ENCODE measurements at places on chromosomes 4 and X.

- peak; percentile 47 for DNase-seq
These were observed 252.3 kb upstream of the ZIC3 start for GRCh38 chrX:137313627-137314026.

DNA sequence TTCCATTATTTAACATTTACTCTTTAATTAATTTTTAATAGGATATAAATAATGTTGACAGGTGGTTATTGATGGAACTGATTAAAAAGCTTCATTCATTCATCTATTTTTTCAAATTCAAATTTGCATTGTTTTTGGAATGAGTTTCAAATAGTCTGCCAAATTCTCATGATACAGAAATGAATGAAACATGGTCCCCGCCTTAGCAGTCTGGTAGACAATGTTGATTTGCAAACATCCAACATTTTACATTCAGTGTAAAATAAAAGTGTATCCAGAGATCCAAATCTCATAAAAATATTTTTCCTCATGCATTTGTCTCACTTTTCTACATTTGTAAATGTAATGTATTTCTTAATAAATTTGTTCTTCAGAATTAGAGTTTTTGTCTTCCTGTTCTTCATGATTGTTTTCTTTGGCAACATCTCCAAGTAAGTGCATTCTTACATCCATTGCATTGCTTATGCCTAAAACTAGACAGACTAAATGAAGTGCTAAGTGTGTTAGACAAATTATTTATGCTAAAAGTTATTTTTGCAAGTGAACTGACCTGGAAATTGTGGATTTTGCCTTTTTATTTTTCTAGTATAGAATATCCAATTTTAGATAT, 142.3 kb downstream of the PCDH18 start:
- DNase-seq, result no peak

- peak; percentile 19 for DNase-seq
These were observed 21.8 kb upstream of the P2RY10 start for GRCh38 chrX:78923198-78924015.

DNA sequence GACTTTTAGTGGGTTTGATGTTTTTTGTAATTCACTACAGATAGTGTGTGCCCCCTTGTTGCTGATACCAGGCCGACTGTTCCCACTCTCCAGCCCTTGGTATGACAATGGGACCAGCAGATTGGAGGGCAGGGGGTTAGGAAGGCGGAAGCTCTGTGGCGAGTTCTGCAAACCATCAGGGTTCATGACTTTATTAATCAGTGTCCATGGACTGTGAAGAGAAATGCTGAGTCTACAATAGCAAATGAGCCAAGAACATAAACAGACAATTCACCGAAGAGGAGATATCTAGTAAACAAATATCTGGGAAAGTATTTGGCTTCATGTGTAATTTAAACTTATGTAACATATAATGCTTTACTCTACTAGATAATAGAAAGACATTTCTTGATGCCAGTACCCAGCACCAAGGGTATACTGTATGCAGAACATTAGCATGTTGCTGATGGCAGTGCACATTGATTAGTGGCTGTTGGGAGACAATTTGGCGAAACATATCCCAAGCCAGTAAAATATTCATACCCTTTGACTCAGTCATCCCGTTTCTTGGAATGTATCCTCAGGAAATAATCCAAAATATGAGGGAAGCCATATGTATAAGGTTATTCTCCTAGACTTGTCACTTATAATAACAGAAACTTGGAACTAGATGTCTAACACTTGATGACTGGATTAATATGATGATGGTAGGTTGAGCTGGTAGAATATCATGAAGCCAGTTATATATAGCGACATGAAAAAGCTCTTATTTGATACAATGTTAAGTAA, 169.4 kb downstream of the PTTG2 start:
- no peak for DNase-seq

GRCh38 chr4:54144199-54144598, 44.2 kb downstream of the GSX2 start:
- no peak for DNase-seq

- DNase-seq, result no peak
These were observed 78.6 kb upstream of the ADRA2C start for GRCh38 chr4:3687538-3687937.

GRCh38 chrX:111264385-111264784, 5.9 kb downstream of the CAPN6 start:
- no peak for DNase-seq

DNA sequence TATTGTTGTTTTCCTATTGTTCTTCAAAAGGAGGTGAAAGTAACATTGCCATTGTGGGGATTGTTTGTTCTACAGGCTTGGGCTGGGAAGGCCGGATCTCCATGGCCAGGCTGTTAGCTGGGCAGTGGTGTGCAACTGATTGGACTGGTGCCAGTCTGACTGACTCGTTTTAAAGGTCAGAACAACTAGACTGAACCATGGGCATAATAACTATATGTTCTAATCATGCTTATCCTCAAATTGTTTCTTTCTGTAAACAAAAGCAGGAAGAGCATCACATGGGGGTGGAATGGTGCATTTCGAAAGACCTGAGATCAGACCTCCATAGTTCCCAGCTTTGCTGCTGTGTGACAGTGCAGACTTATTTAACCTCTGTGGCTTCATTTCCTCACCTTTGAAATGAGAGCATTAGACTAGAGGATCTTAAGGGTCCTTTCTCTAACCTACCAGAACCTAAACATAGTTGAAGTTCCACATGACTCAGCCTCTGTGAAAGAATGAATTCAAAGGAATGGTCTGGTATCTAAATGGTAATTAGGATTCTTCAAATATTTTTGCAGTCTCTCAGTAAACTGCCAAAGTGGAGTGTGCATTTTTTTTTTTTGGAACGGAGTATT, 66.7 kb upstream of the PGRMC2 start:
- no peak for DNase-seq

- DNase-seq, result no peak
These were observed 6.6 kb downstream of the ANKRD17 start for GRCh38 chr4:73252001-73252400.

DNA sequence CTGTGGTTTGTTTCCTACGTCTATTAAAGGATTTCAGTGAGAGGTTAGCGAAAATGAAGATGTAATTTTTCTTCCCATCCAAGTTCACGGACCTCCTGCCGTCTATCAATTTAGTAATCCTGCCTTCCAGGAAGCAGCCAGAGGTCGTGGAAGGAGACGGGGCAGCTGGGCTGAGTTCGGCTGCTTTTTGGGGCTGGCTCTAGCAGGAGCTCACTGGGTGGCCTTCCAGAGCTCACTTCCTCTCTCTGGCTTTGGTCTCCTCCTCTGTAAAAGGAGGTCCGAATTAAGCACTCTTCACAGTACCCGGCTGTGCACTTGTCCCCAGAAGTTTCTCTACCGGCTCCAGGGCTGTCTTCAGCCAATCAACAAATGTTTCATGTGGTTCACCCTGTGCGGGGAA, 295.4 kb downstream of the BCOR start:
- DNase-seq, result no peak

- DNase-seq, result no peak
These were observed 9.7 kb upstream of the IQCM start for GRCh38 chr4:149825336-149825735.

DNA sequence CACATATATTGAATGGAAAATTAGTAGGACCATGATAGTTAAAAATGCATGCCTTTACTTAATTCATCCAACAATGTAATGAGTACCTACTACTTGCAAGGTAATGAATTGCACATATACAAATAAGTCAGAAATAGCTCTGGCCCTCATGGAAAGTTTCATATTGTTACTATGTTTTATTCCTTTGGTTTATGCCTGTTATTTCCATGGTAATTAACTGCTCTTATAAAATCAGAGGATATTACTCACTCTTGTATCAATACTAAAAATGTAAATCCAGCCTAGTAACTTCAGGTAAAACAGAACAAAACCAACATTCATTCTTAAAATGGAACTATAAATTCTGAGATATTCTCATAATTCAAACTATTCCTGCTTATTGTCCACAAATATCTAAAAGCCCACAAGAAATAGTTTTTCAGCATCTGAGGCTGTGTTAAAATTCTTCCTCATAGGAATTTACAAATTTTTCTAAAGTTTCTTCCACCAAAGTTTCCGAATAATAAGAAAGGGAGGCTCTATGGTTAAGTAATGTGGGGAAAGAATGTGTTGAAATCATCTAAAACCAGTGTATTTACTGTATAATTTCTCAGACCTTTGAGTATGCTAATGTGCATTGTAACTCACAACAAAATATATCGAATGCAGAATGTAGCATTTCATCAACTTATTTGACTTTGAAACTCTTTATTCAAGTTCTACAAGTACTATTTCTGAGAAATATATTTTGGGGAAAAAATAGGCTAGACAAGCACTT, 444.2 kb downstream of the PDGFC start:
- DNase-seq, result no peak

GRCh38 chr4:73883306-73883705, 14.1 kb downstream of the CXCL1 start:
- DNase-seq, result no peak

GRCh38 chr4:106194801-106195200, 121.2 kb downstream of the TBCK start:
- no peak for DNase-seq

GRCh38 chr4:76607266-76607799, 172.3 kb downstream of the SHROOM3 start:
- DNase-seq, result no peak

GRCh38 chr4:20288047-20288650, 36.4 kb downstream of the SLIT2 start:
- DNase-seq, result no peak

GRCh38 chrX:37380924-37381323, 31.8 kb downstream of the PRRG1 start:
- DNase-seq, result no peak

- no peak for DNase-seq
These were observed 19.0 kb upstream of the SLC2A9 start for GRCh38 chr4:10040049-10040892.

GRCh38 chrX:135923353-135923752, 29.8 kb downstream of the SAGE1 start:
- DNase-seq, result no peak

DNA sequence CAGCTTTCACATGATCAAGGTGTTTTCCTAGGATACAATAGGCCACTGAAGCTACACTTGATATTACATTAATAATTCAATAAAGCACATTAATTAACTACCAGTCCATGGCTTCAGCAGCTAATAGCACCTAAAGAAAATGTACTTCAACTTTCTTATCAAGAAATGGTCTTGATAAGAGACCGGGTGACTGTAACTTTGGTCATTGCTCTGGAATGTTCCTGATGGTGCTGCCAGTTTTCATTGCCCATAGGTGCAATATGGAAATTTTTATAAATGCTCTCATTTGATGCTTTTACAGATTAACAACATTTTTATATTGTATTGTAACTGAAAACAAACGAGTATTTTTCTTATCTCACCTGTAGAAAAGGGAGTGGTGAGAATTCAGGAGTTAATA, 165.4 kb downstream of the SHROOM3 start:
- DNase-seq, result no peak

DNA sequence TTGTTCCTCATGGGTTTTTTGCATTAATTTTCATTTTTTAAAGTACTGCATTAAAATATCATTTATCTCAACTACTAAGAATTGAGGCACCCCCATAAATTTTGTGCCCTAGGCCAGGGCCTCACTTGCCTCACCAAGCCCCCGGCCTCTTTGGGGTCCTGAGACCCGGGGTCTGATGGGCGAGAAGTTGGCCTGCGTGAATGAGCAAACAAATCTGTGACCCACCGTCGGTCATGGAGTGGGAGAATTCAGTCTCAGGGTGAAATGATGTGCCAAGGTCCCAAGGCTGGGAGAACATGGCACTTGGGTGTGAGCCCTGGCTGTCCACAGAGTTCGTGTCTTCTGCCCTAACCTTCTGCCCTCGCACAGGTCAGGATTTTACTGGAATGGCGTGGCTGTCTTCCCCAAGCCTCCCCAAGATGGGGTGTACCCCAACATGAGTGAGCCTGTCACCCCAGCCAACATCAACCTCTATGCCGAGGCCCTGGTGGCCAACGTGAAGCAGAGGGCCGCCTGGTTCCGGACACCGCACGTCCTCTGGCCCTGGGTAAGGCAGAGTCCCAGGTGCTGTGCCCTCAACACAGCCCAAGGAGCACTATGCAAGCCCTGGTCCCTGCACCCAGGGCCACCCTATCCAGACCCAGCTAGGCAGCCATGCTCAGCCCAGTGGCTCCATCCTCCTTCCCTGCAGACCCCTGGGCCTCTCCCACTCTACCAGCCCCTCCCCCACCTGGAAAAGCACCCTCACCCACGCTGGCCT, 18.0 kb downstream of the MAN2B2 start:
- no peak for DNase-seq

DNA sequence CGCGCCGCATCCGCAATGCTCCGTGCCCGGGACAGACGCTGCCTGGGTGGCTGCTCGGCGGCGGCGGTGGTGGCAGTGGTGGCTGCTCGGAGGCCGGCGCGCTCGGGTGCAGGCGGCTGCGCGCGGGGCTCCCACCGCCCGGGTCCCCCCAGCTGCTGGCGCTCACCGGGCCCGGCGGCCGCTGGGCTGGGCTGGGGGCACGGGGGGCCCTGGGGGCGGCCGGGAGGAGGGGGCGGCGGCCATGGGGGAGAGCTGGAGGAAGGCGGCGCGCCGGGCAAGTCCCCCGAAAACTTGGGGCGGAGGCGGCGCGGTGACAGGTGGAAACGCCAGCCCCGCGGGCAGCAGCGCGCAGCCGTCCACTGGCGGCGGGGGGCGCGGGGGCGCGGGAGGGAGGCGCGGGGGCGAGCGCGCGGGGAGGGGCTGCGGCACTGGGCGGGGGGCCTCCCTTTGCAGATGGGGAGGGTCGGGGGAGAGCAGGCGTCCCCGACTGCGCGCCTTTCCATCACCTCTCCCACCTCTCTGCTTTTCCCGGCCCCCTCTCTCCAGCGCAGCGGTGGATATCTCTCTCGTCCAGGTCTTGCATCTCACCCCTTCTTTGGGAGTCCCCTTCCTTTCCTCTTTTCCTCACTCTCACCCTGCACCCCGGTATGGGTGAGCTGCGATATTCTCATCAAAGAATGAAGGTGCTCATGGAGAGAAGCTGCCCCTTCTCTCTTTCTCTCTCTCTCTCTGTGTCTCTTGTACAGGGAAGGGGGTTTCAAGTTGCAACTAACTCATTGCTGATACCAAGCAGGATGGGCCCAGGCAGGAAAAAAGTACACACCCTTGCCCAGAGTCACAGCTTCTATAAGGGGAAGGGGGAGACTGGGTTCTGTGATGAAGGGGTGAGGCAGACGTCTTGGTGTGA, 83.7 kb upstream of the DHRSX start:
- no peak for DNase-seq

DNA sequence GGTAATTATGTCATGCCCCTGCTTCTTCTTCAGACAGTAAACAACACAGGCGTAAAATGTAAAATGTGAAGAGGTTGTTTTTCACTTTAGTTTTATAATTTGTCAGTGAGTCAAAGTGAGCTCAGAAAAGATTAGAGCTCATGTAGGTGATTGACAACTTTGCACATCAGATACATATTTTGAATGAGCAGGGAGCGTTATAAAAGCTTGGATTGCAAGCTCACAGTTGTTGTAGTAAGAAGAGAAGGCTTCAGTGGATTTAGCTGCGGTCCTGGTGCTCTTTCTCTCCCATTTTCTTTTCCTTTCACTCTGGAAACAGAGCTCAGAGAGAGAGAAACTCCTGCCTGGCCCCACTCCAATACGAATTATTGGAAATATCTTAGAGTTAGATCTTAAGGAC, 26.4 kb downstream of the MTMR1 start:
- DNase-seq, result no peak

GRCh38 chrX:152072236-152072635, 66.1 kb downstream of the MAGEA10 start:
- no peak for DNase-seq

Data from activated CD4-positive, alpha-beta T cell treated with anti-CD3 and anti-CD28 coated beads, Interleukin-2, Interleukin-6, amounts not matched to agents 100 ng/mL and 50 ng/mL, durations not matched to agents 16 hours and 8 hours (primary cell).